ENCODE measurements at places on chromosomes 2 and 18. TPM values are rescaled to one million over a fixed set of nuclear protein-coding genes. Genes with fewer than 3 reads are reported as not detected.

DNA sequence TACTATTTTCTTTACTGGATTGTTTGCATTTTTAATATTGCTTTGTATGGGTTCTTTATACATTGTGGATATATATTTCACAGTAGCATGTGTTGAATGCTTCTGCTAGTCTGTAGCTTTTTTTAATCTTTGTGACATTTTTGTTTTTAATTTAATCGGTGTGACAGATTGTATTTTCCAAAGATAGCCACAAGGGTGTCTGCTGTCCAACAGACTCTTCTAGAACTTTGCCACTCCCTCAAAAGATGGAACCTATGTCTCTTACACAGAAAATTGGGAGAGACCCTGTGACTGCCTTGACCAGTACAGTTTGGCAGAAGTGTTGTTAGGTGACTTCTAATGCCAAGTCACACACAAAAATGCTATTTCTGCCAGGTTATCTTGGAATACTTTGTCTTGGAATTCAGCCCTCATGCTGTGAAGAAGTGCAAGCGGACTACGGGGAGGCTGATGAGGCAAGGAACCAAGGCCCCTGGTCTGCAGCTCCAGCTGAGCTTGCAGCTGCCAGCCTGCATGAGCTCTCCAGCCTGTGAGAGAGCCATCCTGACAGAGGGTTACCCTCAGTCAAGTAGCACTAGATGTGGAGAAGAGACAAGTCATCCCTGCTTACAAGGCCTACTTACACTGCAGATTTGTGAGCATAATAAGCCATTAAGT, 110.8 kb downstream of the TDRD15 start:
- no peak for DNase-seq

GRCh38 chr2:29361231-29361630, 246.0 kb downstream of the CLIP4 start:
- no peak for DNase-seq

- DNase-seq: no peak
Measured at GRCh38 chr18:32360682-32361345, 109.9 kb downstream of the GAREM1 start.

GRCh38 chr2:8457699-8458502, 224.0 kb upstream of the ID2 start:
- DNase-seq: no peak

GRCh38 chr2:15923597-15923996, 16.8 kb upstream of the MYCN start:
- DNase-seq: no peak

- no peak for DNase-seq
Measured at GRCh38 chr2:219016721-219017120, 23.5 kb upstream of the CRYBA2 start.

DNA sequence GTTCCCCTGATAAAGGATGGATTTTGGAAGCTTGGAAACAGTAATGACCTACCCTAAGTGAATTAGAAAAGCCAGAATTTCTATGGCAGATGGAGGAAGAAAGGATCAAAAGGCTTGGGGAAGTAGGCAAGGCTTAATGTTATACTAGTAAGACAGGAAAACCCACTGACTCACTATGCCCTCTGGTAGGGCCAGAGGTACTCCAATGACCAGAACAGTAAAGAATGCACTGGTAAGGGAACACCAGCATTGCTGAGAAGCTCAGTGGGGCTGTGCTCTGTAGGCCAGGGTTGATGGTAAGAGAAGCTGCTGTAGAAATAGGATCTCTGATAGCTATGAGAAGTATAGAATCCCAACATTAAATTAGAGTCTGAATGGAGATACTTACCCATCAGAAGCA, 126.4 kb downstream of the GFPT1 start:
- DNase-seq: no peak

GRCh38 chr18:21054252-21054821, 57.3 kb downstream of the ROCK1 start:
- no peak for DNase-seq

DNA sequence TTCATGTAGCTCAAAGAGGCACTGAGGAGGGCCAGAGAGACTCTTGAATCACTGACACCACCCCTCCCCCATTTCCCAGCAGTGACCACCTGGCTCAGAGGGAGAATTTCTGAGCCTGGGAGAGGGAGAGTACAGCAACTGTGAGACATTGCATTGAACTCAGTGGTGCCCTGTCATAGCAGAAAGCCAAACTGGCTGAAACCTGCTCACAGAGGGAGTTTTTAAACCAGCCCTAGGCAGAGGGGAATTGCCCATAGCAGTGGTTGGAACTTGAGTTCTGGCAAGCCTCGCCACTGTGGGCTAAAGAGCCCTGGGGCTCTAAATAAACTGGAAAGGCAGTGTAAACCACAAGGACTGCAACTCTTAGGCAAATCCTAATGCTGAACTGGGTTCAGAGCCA, 243.1 kb downstream of the ADCYAP1 start:
- no peak for DNase-seq

DNA sequence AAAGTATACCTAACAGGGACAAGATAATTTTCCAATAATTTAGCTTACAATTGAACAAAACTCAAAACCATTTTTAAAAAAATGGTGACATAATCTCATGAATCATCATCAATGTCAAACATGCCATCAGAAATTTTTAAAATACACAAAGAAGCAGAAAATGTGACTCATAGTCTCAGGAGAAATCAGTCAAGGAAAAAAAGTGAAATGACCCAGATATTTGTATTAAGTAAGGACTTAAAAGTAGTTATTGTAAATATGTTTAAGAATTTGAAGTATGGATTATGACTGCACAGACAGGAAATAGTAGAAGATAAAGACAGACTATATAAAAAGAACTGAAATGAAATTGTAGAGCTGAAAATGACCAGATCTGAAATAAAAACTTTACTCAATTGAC, 473.9 kb upstream of the SYT4 start:
- DNase-seq: no peak

GRCh38 chr2:62660582-62661262, 44.8 kb upstream of the EHBP1 start:
- DNase-seq: no peak

GRCh38 chr2:173898178-173898668, 67.0 kb downstream of the SP3 start:
- DNase-seq: no peak

- no peak for DNase-seq
Measured at GRCh38 chr2:186749219-186749618, 55.4 kb downstream of the FAM171B start.

DNA sequence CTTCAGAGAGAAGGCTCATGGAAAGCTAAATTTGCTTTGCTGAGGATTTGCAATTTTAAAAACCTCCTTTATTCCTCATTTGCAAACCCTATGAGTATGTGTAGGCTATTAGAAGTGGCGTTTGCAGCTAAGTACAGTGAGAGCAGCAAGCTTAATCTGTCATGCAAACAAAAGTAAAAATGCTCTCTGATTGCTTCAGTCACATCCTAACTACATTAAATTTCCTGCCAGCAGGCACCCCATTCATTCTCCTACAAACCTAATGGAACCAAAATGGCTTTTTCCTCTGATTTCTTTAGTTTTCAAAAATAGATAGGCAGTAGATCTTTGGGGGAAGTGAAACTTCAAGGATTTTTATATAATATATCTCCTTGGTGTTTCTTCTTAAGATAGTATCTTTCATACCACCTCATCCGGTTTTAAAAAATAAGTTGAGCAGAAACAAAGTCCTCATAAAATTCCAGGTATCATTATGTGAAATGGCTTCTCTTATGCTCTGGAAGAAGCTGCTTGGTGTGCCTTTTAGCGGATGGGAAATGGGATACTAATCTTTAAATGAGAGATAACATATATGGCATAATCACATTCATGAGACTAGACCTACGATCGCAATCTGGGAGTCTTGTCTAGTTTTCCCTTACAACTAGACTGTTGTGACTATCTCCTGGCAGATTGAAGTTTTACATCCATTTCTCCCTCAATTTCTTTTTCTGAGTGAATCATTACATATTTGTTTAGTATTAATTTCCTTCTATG, 49.1 kb downstream of the CLIP4 start:
- no peak for DNase-seq

DNA sequence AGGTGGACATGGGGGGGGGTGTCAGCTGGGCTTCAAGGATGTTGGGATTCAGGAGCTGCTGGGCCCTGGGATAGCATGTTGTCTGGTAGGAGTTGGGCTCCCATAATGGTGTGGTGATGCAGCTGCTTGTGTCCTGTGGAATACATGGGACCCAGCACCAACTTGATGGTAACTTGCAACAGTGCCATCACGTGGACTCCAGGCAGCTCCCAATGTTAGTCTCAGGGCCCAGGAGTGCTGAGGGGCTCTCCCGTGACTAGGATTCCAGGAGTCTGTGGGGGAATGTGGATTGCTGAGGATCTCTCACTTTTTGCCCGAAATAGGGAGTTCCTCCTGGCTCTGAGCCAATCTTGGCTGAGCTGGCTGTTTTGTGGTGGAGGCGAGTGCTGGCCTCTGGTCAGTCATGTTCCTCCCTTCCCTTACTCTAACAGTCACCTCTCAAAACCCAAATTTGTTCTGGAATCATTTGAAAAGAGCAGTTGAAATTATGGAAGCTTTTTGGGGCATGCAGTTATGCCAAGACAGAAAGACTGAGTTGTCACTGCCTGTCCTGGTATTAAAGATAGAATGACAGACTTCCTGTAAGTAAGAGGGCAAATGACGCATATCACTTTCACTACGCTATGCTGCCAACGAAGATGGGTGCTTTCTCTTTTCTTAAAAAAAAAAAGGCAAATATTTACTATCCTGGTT, 607.1 kb downstream of the ADCYAP1 start:
- DNase-seq: no peak

GRCh38 chr2:180175736-180176135, 168.6 kb upstream of the CWC22 start:
- DNase-seq: no peak

DNA sequence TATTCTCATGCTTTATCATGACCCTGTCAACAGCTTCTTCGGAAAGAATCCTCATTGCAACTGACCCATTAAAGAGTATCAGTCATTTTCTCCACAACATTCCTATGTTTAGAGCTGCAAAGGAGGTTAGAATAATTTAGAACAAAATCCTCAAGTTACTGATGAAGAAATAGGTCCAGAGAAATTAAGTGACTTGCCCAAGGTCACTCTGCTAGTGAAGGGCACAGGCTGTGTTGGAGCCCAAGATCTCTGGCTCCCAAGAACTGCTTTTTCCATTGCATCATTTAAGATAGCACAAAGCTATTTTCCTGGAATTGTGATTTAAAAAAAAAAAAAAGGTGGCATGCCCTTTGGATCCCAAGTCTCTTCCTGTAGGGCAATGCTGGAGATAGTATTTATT, 9.6 kb downstream of the IRS1 start:
- DNase-seq: no peak

- no peak for DNase-seq
Measured at GRCh38 chr2:29611850-29612249, 309.5 kb downstream of the ALK start.

GRCh38 chr2:200741468-200742202, 70.1 kb upstream of the BZW1 start:
- DNase-seq: no peak

GRCh38 chr2:25400576-25401216, 59.0 kb upstream of the DNMT3A start:
- no peak for DNase-seq

DNA sequence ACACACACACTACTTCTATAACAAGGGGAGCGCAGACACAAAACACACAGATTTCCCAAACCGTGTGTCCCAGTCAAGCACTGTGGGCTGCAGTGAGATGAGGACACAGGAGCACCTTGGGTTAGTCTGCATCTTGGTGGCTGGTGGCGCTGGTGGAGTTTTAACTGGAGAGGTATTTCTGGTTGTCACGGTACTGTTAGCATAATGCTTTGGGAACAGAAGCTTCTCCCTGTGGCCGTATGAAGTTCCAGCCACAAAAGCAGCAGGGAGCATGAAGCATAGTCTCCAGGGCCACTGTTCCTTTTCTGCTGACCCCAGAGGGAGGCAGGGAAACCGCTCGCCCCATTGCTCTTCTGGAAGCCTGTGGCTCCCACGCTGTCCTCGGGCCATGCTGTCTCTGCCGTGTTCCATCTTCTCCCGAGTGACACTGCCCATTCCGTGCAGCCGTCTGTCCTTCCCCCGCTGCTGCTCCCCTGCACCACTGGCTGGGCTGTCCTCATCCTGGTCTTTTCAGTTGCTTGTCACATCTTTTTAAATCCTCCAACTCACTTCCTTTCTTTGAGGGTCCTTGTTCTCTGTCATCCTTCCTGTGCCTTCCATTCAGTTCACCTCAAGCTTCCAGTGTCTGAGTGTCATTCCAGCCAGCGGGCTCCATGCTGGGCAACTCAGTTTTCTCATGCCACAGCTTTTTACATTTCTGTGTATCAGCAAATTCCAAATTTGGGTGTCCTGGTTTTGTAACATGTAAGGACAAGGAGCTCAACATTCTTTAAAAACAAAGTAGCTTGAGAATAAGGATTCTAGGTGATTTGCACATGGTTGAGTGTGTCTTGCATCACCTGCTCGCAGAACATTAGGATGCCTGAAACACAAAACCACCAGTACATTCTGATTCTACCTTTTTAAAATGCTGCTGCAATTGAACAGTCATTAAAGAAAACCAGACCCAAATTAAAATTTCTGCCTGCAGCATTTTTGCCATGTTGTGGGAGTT, 125.0 kb downstream of the MTCL1 start:
- DNase-seq: no peak

- DNase-seq: no peak
Measured at GRCh38 chr2:69781321-69782248, 39.7 kb downstream of the ANXA4 start.

- no peak for DNase-seq
Measured at GRCh38 chr2:144460727-144461307, 59.1 kb downstream of the ZEB2 start.

- DNase-seq: no peak
Measured at GRCh38 chr2:160252278-160252887, 52.3 kb upstream of the ITGB6 start.

- DNase-seq: no peak
Measured at GRCh38 chr2:52264911-52265310, 1233.0 kb upstream of the NRXN1 start.

DNA sequence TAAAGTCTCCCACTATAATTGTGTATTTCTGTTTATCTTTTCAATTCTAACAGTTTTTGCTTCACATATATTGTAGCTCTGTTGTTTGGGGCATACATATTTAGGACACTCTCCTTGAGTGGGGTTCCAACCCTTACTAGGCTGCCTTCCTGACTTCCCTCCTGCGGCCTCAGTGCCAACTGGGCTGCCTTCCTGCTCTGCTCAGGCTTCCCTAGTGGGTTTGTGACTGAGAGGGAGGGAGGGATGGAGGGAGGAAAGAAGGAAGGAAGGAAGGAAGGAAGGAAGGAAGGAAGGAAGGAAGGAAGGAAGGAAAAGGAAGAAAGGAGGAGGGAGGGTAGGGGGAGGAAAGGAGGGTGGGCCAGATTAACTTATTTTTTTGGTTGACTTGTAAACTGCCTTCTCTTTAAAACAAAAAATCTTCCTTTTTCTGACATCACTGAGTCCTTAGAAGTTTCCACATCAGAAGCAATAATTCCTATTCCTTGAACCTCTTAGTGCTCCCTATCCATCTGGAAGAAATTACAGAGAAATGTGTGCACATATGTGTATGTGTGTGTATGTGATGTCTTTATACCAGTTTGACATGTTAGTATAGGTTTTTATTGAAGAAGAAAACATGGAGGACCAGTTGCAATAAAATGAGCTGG, 145.4 kb upstream of the PGAP1 start:
- no peak for DNase-seq

Gene SKOR2
- under 0.01 TPM for polyA plus RNA-seq

Gene TUBB8B
- 1.2 TPM for polyA plus RNA-seq

Gene CLK1
- polyA plus RNA-seq: 1,486 TPM

Gene GPBAR1
- 1.0 TPM for polyA plus RNA-seq

Gene IL1R2
- 67.3 TPM for polyA plus RNA-seq

Gene FAM237A
- 0.18 TPM for polyA plus RNA-seq

Gene XDH
- polyA plus RNA-seq: 0.78 TPM

Gene ANKRD30BL
- polyA plus RNA-seq: 0.34 TPM

Gene SCG2
- polyA plus RNA-seq: 0.71 TPM
